ENCODE measurements at places on chromosomes 7 and 10.

DNA sequence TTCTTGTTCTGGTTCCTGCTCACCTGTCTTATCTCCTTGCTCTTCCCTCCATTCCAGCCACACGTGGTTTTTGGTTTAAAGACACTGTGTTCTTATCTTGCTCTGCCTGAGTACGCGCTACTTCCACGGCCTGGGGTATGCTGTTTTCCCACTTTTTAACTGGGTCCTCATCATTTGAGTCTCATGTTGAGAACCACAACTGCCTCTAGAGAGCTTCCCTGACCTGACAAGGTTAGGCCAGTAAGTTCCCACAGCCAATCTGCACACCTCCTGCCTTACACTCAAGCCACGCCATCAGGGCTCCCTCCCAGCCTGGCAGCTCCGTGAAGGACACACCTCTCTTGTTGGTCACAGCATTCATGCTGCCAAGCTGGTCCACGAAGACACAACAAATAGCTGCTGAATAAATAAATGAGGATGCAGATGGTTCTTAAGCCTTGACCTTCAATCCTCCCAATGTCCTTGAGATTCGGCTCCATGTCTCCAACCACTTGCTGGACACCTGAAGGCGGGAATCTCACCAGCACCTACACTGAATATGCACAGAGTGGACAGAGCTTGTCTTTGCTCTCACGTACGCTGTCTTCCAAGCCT, 201.7 kb upstream of the KLF14 start:
- no peak for DNase-seq

DNA sequence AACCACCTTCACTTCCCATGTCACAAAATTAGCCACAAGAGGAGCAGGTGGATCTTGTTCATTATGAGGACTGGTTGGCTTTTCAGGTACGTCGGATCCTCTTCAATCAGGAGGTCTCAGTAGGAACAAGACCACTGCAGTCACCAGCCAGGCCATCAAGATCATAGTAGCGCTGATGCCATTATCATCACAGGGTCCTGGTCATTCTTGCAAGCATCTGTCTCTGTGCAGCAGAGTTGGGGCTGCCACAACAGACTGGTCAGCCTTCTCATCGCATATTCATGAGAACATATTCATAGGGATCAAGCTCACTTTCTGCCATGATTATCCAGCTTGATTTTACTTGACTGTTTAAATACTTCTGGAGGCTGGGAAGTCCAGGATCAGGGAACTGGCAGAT, 67.1 kb downstream of the ADCYAP1R1 start:
- DNase-seq, result no peak

DNA sequence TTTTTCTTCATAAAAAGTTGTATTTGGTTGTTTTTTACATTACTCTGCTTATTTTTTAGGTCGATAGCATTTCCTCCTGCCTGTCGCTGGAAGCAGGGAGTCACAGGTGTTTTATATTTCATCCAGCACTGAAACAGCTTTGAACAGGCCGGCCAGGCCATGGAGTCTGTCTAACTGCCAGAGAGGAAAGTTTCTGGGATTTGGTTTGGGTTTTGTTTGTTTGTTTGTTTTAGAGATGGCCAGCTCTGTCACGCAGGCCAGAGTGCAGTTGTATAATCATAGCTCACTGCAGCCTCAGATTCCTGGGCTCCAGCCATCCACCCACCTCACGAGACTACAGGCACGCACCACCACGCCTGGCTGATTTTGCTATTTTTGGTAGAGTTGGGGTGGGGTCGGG, 23.4 kb downstream of the PROSER2 start:
- DNase-seq, result no peak

- DNase-seq, result no peak
These were observed 17.4 kb downstream of the AUTS2 start for GRCh38 chr7:69615685-69616084.

GRCh38 chr7:150955519-150956394, 22.4 kb downstream of the KCNH2 start:
- DNase-seq, result no peak

- no peak for DNase-seq
These were observed 127.8 kb downstream of the TMEM26 start for GRCh38 chr10:61325223-61325960.

Data from COR-L47 (cell line).